Brain microvascular endothelial cell (primary cell): ENCODE measurements at places on chromosomes 3 and 15.
A peak's percentile ranks its signal among the peaks of the same experiment; 100 is the strongest.

DNA sequence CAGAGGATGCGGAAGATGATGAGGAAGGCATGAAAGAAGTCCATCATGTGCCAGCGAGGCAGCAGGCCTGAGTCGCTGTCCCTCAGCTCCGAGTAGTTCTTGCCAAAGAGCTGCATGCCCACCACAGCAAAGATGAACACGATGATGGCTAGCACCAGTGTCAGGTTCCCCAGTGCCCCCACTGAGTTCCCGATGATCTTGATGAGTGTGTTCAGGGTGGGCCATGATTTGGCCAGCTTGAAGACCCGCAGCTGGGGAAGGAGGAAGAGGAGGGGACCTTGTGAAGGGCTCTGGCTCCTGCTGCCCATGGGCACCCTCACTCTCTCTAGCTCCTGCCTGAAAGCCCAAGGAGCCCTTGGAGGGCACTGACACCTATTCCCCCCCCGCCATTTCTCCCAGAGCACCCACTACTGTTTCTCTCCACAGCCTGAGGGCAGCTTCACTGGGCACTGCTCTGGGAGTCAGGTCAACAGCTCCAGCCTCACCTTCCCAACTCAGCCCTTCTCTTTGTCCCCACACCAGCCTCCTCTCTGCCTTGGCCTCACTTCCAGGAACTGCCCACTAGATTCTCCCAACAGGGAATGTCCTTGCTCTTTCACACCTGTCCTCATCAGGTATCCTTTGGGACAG, 63.6 kb downstream of the SCN5A start:
- no peak for DNase-seq

DNA sequence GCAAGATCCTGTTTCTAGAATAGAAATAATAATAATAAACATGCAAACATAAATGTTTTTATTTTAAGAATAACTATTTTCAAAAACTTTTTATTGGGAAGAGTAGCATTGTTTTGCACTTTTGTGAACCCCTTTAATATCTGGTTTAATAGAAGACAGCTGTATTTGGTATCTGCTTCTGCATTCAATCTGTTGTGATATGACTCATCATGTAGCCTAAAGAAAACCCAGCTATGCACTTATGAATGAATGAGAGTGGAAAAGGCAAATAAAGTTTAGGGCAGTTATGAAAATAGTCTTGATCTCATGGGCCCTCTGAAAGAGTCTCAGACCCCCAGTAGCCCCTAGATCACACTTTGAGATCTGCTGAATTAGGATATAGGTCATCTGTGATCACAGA, 100.4 kb upstream of the PPP2R3A start:
- DNase-seq = no peak

DNA sequence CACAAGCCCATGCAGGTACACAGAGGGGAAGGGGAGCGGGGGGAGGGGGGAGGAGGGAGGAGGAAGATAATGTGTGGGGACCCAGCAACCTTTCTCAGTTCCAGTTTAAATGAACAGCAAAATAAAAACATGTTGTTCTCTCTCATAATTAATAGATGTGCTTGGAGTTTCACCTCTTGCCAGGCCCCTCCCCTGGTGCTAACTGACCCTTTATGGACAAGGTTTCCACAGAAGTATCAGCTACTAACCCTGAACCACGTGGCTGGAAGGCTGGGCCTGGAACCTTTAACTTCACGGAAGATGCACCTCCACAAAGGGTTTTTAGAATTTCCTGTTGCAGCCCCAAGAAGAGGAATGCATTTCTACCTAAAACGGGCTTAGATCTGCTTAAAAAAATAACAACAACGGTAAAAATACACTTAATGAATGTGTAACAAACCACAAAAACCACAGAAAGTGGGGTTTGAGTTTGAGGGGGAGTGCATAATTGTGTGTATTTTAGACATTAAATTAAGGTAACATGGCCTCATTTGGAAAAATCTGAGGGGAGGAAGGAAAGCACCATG, 14.8 kb upstream of the SMAD3 start:
- DNase-seq = no peak

DNA sequence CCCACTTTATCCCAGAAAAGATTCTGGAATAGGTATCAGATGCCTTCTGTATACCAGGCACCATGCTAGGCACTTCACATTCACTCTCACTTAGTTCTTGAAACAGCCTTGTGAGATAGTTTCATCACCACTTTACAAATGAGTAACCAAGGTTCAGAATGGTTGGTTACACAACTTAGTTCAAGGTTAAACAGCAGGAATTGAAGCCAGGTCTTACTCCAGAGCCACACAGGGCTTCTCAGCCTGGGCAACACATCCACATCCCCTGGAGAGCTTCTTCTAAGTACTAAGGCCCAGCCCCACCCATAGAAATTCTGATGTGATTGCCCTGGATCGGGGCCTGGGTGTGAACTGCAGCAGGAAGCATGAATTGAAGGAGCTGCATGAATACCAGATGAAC, 18.6 kb downstream of the WHAMM start:
- DNase-seq = no peak

DNA sequence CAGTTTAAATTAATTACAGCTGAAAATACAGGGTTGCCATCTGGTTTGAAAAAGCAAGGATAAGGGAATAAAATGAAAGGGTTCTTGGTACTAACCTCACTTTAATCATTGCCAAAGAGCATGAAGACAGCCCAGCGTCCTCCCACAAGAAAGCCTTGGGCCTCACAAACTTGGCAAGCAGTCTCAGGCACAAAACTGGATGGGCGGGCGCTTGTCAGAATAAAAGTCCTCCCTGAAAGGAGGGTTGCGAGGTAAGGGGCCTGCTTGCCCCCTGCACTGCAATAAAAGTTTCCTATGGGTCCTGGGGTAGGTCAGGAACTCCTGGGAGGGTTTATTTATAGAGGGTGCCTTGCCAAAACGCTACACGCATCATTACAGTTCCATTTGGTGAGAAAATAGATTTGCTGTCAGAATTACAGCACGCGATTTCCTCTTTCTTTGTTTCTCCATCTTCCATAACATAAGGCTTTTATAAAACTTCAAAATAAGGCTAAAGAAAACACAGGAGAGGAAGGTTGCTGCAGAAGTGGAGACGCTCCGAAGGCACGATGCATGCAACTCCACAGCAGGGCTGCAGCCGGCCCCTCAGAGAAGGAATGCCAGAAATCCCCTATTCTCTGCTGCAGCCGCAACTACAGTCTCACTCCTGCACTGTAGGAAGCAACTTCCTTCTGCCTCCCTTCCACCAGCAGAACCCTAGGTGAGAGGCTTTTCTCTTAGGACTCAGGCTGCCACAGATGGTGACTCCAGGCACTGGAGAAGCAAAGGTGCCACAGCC, 61.3 kb downstream of the VGLL4 start:
- peak; percentile 66 for DNase-seq

GRCh38 chr15:31278544-31279220, 48.0 kb upstream of the KLF13 start:
- no peak for DNase-seq

- no peak for DNase-seq
Measured at GRCh38 chr3:47664519-47664918, 85.9 kb upstream of the CSPG5 start.

- DNase-seq = no peak
Measured at GRCh38 chr3:141260630-141260927, 29.0 kb downstream of the PXYLP1 start.

GRCh38 chr3:72440491-72440890, 407.8 kb downstream of the SHQ1 start:
- no peak for DNase-seq

GRCh38 chr3:16468336-16469098, 45.0 kb downstream of the RFTN1 start:
- DNase-seq = peak; percentile 72
